ENCODE measurements at places on chromosomes 12 and 14. TPM values are rescaled to one million over a fixed set of nuclear protein-coding genes. Genes with fewer than 3 reads are reported as not detected.

Gene KRT78
- polyA plus RNA-seq, result not detected

Gene GIT2
- 41.2 TPM for polyA plus RNA-seq

Gene KERA
- polyA plus RNA-seq, result 0.10 TPM

Gene KCNH3
- polyA plus RNA-seq, result 4.4 TPM

Gene BCL11B
- polyA plus RNA-seq, result 0.60 TPM

Gene SIVA1
- polyA plus RNA-seq, result 87.2 TPM

Gene MORN3
- 1.8 TPM for polyA plus RNA-seq

Gene DYRK4
- polyA plus RNA-seq, result 53.5 TPM

Gene KCNH5
- 0.29 TPM for polyA plus RNA-seq

Gene KRT80
- polyA plus RNA-seq, result 1.5 TPM

Gene SLC7A8
- 16.8 TPM for polyA plus RNA-seq

Gene CFAP73
- 3.0 TPM for polyA plus RNA-seq

Gene EXOC3L4
- polyA plus RNA-seq, result 2.7 TPM

Gene NEUROD4
- not detected for polyA plus RNA-seq

Gene TMEM117
- 18.1 TPM for polyA plus RNA-seq

Gene ADGRD1
- 19.0 TPM for polyA plus RNA-seq

Gene SPX
- polyA plus RNA-seq, result 0.81 TPM

Gene RBM19
- 19.9 TPM for polyA plus RNA-seq

Gene DAO
- 1.1 TPM for polyA plus RNA-seq

Gene KRT82
- polyA plus RNA-seq, result not detected

Gene APPL2
- 66.4 TPM for polyA plus RNA-seq

Gene ASIC1
- 4.8 TPM for polyA plus RNA-seq

Gene MMP17
- polyA plus RNA-seq, result 0.55 TPM

Gene VWF
- 18.5 TPM for polyA plus RNA-seq

Gene TMEM30B
- polyA plus RNA-seq, result 13.9 TPM

Gene NFKBIA
- polyA plus RNA-seq, result 128 TPM

Gene EGLN3
- 9.1 TPM for polyA plus RNA-seq

Gene KCNA5
- polyA plus RNA-seq, result 1.4 TPM

Gene CIDEB
- polyA plus RNA-seq, result 20.2 TPM

Gene LBHD2
- polyA plus RNA-seq, result not detected

Gene ANAPC5
- 148 TPM for polyA plus RNA-seq

Gene OTX2
- polyA plus RNA-seq, result not detected

Gene TTC6
- polyA plus RNA-seq, result 0.89 TPM

Gene GPD1
- 72.2 TPM for polyA plus RNA-seq

Gene PAH
- 5.0 TPM for polyA plus RNA-seq

Gene EML1
- 30.3 TPM for polyA plus RNA-seq

Gene RHOJ
- 19.5 TPM for polyA plus RNA-seq

Gene CLEC4C
- 0.15 TPM for polyA plus RNA-seq

All from left renal pelvis (tissue), 4 donors.